Islet precursor cell (in vitro differentiated cells): ENCODE measurements at places on chromosomes 1 and 21.

- no peak for DNase-seq
These were observed 4.0 kb upstream of the WNT3A start for GRCh38 chr1:228002792-228003191.

DNA sequence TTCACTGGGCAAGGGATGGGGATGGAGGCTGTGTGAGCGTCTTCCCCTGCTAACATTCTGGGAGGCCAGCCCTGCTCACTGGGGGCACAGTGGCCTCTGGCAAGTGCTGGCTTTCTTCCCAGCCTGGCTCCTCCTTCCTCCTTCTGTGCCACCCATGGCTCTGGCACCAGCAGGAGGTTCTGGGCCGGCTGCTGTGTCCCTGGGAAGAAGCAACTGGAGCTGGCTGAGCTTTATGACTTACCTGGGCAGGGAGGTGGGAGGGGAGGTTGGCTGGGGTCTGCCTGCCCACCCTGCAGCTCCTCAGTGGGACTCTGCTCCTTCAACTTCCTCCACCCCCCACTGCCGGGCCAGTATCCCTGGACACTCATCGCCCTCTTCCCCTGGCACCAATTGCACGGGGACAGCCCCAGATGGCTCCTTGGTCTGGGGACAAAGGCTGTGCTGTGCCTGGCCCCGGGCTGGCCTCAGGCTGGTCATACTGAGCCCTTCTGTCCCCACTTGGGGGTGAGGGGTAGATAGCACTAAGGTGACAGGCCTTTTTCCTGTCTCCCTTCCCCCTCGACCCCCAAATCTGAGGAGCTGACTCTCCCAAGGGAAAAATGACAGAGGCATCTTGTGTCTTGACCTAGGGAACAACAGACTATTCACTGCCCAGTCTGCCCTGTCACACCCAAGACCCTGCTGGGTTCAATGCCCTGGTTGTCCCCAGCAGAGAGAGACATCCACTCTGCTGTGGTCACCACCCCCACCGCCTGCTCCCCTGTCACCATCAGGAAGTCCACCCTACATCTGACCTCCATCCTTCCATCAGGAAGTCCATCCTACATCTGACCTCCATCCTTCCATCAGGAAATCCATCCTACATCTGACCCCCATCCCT lies 14.4 kb downstream of the CDK18 start:
- no peak for DNase-seq

DNA sequence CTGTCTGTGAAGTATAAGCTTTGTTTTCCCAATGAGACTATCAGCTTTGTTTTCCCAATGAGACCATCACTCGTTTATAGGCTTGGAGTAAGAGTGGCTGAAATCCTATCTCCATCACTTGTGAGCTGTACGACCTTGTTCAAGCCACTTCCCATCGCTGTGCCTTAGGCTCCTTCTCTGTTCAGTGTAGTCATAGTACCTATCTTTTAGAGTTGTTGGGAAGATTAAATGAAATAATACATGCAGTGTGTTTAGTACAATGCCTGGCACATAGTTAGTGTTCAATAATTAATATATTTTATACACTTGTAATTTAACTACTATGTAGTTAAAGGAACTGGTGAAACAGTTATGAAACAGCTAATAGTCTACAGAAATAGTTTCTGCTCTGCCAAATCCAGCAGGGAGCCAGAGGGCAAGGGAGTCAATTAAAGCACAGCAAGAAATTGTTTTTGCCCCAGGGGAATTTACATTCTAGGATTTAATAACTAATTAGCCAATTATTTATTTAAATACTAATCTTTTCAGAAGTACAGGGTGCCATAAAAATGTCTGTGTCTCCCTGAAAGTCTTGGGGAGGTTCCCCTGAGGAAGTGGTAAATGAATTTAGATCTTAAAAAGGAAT lies 139.3 kb upstream of the HMCN1 start:
- no peak for DNase-seq

DNA sequence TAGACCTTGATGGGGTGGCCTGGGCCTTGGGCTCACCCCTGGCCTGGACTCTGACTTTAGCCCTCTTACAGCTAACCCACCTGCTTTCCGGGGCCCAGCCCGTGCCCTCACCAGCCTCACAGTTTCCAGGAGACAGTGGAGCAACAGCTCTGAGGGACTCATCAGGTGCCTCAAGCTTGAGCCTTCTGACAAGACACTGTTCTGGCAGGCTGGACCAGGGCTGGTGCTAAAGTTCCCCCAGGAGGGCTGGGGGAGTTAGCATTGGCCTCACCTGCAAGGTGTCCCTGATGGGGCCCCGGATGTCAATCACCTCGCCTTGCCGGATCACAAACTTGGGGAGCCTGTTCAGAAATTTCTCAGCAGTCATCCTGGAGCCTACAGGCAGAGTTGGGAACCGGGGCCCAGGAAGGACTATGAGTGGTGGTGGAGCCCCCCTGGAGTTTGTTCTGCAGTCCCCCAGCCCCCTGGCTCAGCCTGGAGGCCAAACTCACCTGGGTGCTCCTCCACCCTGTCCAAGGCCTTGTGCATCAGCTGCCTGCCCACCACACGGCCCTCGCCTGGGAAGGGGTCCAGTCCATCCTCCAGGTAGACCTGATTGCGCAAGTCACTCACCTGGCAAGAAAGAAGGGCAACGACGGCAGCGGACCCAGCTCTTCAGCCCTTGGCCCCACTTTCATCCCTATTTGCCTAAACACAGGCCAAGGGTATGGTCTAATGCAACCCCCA lies 4.1 kb downstream of the SH3BGRL3 start:
- DNase-seq: peak; percentile 56

DNA sequence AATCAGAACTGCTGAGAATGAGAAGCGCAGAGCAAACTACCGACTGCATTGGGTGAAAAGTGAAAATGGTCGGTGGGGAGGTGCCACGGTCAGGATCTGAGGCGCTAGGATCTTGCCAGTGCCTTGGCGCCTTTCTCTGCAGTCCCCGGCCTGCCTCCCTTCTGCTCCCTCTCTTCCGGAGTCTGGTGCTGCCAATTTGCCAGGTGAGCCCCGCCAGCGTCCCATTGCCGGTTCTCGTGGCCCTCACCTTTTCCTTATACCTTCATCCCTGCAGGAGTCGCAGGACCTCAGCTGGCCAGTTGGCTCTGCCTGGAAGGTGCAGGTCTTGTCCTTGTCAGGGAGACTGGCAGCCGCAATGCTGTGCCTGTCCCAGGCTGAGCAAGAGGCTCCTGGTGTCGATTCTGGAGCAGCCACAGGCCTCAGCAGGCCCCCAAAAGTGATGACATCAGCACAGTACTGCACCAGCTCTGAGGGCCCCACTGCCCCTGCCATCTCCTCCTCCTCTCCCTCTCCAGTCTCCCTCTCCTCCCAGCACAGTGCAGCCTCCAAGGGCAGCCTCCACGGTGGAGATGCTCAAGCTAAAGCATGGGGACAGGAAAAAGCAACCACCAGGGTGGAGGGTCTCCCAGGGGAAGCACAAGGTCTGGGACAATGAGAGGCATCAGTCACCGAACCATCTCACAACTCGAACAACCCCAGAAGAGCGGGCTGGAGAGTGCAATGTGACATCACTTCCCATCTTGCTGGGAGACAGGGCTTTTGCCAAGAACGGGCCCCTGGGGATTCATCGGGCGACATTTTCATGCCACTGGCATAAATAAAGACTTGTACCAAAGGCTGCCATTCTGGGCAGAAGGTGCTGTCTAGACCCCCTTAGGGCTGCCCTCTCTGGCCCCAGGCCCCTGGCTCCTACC lies 37.1 kb upstream of the H6PD start:
- DNase-seq: no peak
